ENCODE measurements at places on chromosomes 6 and 20. TPM values are rescaled to one million over a fixed set of nuclear protein-coding genes. Genes with fewer than 3 reads are reported as not detected.

Gene GRM1
- total RNA-seq = not detected

Gene MRPL18
- total RNA-seq = 21.7 TPM

Gene GSTA4
- 1.4 TPM for total RNA-seq

Gene TGM3
- total RNA-seq = not detected

Gene STMN3
- total RNA-seq = 64.6 TPM

Gene CAPN11
- not detected for total RNA-seq

Gene TNFRSF6B
- not detected for total RNA-seq

Gene NKX2-2
- total RNA-seq = not detected

Data from CD4-positive, CD25-positive, alpha-beta regulatory T cell (primary cell).